ENCODE measurements at places on chromosomes 13 and 19. TPM values are rescaled to one million over a fixed set of nuclear protein-coding genes. Genes with fewer than 3 reads are reported as not detected.
A peak's percentile ranks its signal among the peaks of the same experiment; 100 is the strongest.

GRCh38 chr19:18393836-18394235 lies 3.6 kb downstream of the LRRC25 start:
- DNase-seq, result no peak

- DNase-seq, result no peak
Observed at GRCh38 chr19:1674293-1674679, 21.9 kb upstream of the TCF3 start.

DNA sequence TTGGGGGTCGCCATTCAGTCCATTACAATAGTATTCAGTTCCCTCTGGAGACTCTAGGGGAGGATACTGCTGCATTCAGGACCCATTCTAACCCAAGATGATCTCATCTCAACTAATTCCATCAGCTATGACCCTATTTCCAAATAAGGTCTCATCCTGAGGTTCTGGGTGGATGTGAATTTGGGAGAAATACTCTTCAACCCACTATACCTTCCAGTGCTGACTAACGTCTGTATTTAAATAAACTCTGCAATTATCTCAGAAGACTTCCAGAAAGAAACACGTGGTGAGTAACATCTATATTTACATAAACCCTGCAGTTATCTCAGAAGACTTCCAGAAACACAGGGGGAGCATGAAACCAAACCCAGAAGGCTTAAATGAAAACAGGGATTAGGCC lies 1300.7 kb downstream of the PCDH9 start:
- no peak for DNase-seq

DNA sequence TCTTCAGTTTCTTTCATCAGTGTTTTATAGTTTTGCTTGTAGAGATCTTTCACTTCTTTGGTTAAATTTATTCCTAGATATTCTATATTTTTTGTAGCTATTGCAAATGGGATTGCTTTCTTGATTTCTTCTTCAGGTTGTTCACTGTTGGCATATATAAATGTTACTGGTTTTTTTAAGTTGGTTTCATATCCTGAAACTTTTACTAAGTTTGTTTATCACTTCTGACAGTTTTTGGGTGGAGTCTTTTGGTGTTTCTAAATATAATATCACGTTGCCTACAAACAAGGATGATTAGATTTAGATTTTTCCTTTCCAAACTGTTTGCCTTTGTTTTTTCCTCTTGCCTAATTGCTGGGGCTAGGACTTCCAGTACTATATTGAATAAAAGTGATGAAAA lies 109.7 kb downstream of the PAN3 start:
- no peak for DNase-seq

GRCh38 chr13:112819111-112819510 lies 129.3 kb downstream of the ATP11A start:
- DNase-seq, result no peak

- DNase-seq, result peak; percentile 3
Observed at GRCh38 chr13:61136093-61136492, 279.6 kb downstream of the PCDH20 start.

DNA sequence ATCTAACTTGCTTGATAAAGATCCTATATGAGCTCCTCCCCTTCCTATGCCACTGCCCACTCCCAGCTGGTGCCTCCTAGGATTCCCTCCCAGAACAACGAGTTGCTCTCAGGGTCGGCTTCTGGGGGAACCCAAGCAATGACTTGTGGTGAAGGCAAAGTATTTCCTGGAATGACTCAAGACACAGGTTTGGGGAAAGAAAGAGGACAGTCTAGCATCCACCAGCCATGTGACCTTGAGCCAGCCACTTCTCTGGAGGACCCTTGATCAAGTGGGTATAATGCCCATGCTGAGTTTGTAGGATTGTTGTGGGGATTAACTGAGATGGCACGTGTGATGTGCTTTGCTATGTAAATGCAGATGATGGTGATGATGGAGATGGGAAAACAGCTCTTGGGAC lies 33.0 kb downstream of the MBD3L2B start:
- DNase-seq, result no peak

GRCh38 chr13:95710313-95710712 lies 33.4 kb downstream of the DNAJC3 start:
- no peak for DNase-seq

GRCh38 chr13:46097015-46097414 lies 7.8 kb downstream of the CPB2 start:
- DNase-seq, result no peak

- DNase-seq, result no peak
Observed at GRCh38 chr13:62626771-62627170, 1211.1 kb upstream of the PCDH20 start.

DNA sequence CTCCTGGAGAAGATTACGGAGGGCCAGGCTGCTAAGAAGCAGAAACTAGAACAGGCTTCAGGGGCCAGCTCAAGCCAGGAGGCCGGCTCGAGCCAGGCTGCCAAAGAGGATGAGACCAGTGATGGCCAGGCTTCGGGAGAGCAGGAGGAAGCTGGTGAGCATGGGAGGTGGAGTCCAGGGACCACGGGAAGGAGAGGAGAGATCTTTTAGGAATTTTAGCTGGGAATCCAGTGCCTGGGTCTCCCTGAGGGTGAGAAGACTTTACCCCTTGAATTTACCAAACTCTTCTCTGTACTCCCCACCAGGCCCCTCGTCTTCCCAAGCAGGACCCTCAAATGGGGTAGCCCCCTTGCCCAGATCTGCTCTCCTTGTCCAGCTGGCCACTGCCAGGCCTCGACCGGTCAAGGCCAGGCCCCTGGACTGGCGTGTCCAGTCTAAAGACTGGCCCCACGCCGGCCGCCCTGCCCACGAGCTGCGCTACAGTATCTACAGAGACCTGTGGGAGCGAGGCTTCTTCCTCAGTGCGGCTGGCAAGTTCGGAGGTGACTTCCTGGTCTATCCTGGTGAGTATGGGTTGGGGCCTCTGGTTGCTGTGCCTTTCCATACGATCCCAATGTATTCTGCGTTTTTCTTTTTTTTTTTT lies 824 bp downstream of the TSEN34 start:
- DNase-seq, result no peak

DNA sequence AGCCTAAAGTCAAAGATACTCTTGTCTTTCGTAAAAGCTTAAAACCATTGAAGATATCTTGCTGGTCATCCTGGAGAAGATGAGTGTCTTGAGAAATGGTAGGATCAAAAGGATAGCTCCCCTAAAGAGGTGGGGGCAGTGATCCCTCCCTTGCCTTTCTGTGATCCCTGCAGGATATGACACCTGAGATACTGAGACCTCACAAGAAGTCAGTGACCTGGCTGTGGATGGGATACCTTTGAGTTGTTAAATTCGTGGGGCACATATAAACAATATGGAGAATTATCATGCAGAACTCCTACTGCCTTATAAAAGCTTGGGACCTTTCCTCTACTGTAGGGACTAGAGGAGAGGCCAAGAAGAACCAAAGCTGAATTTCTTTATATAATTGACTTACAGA lies 21.4 kb downstream of the STOML3 start:
- no peak for DNase-seq

- DNase-seq, result no peak
Observed at GRCh38 chr13:57340878-57341277, 173.9 kb downstream of the PRR20E start.

GRCh38 chr13:99165753-99166587 lies 34.7 kb upstream of the UBAC2 start:
- DNase-seq, result no peak

GRCh38 chr13:56988543-56988942 lies 152.2 kb upstream of the PRR20A start:
- no peak for DNase-seq

DNA sequence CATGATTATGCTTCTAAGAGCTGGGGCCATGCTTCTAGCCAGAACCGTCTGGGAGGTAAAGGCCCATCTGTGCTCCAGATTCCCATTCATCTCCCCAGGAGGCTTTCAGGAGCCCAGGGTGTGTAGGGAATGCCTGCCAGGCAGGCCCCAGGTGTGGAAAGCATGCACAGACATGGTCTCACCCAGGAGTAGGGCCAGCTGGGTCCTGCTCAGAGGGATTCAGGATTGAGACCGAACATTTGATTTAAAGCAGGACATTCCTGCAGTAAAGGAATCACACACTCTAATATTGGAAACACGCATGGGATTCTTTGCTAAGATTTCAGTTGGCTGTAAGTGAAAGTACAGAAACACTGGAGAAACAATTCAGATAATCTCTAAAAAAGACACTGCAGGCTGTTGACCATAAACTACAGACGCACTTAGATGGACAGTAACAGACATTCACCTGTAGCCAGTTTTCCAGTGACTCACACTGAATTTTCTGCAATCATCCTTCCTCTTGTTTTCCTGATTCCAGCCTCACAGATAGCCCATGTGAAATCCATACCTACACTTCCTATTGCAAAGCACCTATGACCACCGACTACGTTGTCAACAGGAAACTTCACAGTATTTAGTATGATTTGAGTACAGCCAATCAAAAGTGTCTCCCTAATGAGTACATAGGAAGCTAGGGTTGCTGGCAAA lies 257.8 kb downstream of the TBC1D4 start:
- DNase-seq, result no peak

- no peak for DNase-seq
Observed at GRCh38 chr19:53461866-53462265, 5.7 kb upstream of the ZNF813 start.

- no peak for DNase-seq
Observed at GRCh38 chr13:69921156-69921555, 186.5 kb upstream of the ATXN8OS start.

DNA sequence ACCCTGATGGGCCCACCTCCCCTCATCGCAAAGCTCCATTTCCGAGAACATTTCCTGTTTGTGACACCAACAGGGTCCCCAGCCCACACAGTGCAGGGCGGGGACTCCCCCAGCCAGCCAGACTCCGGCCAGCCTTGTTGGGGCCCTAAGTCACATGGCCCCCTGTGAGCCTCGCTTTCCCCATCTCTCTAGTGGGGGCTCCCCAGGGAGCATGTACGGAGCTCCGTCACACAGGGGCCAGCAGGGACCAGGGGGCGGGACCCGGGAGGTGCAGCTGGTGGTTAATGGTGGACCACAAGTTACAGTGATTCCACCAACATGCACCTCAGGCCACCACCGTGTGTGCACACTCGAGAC lies 1.7 kb downstream of the TBXA2R start:
- no peak for DNase-seq

GRCh38 chr19:43485951-43486350 lies 18.6 kb downstream of the PHLDB3 start:
- DNase-seq, result no peak

GRCh38 chr13:73433890-73434289 lies 375.1 kb downstream of the KLF5 start:
- DNase-seq, result no peak

DNA sequence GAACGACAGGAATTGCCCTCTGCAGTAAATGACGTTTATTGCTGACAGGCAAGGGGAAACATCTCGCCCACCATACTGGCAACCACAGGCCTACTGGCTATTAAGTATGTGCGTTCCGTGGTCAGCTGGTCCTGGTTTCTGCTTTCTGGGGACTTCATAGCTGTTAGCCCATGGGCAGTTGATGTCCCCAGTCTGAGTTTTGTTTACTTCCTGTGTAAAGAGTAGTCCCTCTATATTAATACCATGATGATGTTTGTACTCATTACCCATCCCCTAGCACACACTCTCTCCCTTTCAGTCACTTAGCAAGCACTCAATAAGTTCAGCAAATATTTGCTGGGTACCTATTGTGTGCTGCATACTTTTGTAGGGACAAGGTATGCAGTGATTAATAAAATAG lies 6.5 kb upstream of the MIA start:
- DNase-seq, result no peak

GRCh38 chr13:108795841-108796240 lies 166.4 kb downstream of the MYO16 start:
- no peak for DNase-seq

DNA sequence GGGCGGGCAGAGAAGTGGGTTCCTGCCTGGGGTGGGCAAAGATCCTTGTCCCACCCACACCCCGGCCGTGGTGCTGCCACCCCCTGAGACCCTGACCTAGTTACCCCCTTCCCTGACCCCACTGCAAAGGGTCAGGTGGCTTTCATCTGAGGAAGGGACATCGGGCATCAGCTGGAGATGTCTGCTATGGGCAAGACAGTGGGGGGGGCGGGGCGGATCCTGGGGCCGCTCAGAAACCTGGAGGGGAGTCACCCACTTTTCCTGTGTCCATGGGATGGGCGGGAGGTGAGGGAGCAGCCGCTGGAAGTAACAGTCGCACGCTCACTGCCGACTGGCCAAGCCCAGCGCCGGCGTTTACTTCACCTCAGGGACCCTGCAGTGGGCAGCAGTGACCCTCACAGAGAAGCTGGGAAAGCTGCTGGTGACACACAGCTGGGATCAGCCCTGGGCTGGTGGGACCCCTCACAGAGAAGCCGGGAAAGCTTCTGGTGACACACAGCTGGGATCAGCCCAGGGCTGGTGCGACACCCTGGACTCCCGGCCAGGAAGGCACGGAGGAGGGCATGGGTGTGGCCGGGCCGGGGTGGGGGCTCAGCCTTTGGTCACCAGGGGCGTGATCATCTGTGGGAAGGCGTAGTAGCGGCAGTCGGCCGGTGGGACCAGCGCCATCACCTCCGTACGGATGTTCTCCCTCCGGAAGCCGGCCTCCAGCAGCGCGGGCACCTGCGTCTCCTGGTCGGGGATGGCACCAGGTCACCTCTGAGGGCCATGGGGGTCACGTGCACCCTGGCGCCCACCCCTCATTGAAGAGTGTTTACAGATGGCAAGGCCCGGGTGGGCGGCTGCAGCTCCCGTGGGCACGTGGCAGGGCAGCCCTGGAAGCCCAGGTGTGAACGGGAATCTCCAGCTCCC lies 4.3 kb downstream of the GAMT start:
- no peak for DNase-seq

DNA sequence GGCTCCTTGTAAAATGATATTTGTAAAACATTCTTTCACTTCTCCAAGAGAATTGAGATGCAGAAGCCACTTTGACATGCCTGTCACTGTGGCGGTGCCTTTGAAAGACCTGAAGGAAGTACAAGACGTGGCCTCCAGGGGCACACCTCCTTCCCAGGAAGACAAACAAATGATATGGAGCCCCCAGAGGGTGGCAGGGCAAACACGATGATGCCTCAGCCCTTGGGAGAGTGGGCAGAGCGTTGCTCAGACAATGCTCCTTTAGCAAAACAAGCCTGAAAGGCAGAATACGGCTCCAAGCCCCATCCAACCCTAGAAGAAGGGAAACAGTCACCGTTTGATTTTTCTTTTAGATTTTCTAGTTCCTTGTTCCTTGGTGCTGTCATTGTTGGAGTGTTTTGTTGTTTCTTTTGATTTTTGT lies 9.2 kb upstream of the ATP12A start:
- DNase-seq, result no peak

GRCh38 chr13:35210261-35210660 lies 266.2 kb downstream of the MAB21L1 start:
- DNase-seq, result no peak

GRCh38 chr19:35039881-35040825 lies 1.4 kb upstream of the HPN start:
- DNase-seq, result no peak

GRCh38 chr13:34608331-34608730 lies 333.7 kb upstream of the NBEA start:
- no peak for DNase-seq

The FGF21 gene
- polyA plus RNA-seq, result not detected

The N4BP2L1 gene
- 19.3 TPM for polyA plus RNA-seq

The CD209 gene
- 1.5 TPM for polyA plus RNA-seq

The PSPC1 gene
- 85.4 TPM for polyA plus RNA-seq

The NLRP4 gene
- not detected for polyA plus RNA-seq

The WASF3 gene
- polyA plus RNA-seq, result 46.6 TPM

The GPATCH1 gene
- 12.1 TPM for polyA plus RNA-seq

The ERICH6B gene
- polyA plus RNA-seq, result 2.5 TPM

The PRODH2 gene
- polyA plus RNA-seq, result 36.3 TPM

The ASF1B gene
- polyA plus RNA-seq, result 22.1 TPM

The PSG1 gene
- 0.86 TPM for polyA plus RNA-seq

The SULT2A1 gene
- polyA plus RNA-seq, result not detected

The PSG2 gene
- polyA plus RNA-seq, result not detected

All from right renal pelvis (tissue), 4 donors.